ENCODE measurements at places on chromosomes 3 and 15.

- no peak for DNase-seq
Observed at GRCh38 chr3:170159459-170159858, 22.1 kb downstream of the PHC3 start.

DNA sequence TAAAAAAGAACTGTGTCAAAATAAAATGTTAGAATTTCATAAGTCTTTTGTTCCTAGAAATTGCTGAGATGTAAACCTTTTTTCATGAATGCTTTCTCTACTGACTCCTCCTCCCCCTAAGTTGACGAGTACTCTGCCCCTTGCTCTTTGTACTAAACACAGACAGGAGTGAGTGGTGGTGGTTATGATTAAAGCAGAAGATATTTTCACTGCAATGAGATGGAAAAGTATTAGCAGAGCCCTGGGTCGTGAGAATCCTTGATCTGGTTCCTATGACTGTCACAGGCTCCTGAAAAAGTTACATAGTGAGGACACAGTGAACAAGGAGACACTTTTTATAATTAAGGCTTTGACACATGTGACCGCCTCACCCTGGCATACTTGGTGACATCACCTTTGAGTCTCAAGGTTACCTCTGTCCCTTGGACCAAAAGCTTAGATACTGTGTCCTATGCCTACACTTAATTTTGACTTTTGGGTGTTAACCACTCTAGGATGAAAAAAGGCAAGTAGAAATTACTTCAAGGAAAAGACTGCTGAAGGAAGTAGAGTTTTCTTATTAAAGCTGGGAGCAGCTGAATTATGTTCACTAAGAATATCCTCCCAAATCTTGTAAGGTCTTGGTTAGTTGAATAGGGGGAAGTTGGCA, 130.4 kb upstream of the LYSMD4 start:
- DNase-seq, result no peak

DNA sequence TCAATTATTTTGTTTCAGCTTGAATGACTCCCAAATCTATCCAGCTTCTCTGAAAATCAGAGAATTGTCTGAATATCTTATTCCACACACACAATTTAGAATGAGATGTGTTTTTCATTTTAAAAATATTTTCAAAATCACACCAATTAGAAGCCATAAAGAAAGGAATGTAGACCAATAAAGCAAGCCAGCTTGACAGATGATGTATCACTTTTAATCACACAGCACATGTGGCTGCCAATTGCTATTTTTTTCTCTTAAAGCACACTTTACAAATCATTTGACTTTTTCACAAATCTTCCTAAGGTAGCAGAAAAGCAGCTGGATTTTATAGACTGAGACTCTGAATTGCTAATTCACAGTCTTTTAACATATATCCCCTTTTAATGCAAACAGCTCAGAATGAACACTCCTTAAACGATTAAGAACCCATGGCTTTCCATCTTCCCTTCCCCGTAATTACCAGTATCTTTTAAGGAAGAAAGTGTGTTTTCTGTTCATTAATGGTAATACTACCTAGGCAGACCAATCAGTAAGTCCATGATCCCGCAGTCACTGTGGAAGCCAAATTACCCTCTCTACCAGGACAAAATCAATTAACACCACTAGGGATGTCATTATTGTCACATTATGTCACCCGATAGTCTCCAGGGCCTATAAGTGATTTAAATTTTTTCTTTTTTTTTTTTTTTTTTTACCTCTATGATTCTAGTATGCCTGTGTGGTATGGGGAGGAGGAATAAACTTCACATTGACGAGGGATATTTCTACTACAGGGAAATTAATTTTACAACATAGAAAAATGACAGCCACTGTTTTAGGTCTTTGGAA, 250.0 kb upstream of the VEPH1 start:
- no peak for DNase-seq

GRCh38 chr3:6733699-6734394, 127.1 kb upstream of the GRM7 start:
- no peak for DNase-seq

DNA sequence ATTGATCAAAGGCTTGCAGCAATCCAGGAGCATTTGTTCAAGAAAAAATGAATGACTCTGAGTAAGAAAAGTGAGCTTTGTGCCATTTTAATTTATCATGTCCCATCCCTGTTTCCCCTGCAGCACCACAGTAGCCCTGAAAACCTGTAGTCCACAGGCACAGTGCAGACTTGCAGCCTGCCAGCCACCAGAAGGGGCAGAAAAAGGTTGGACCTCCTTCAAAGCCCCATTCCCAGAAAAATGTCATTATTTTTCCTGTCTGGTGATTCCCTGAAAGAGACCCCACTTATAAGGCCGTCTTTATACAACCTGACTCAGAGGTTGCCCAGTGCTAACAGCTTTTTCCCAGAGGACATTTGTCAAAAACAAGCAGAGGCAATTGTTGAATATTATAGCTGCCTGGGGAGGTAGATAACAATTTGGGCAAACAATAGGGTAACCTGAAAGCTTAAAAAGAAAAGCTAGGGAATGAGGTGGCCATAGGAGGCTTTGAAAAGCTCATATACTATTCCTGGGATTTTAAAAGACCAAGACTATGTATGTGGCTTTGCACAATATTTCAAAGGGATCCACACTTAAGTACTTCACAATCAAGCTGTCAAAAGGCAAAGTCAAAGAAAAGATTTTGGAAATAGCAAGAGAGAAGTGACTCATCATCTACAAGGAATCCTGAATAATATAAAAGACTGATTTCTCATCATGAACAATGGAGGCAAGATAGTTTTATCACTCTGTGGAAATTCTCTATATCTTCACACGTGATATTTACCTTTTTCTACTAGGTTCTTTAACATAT, 136.8 kb upstream of the PLXNA1 start:
- peak; percentile 24 for DNase-seq

- no peak for DNase-seq
Observed at GRCh38 chr3:115503394-115503793, 119.9 kb upstream of the GAP43 start.

DNA sequence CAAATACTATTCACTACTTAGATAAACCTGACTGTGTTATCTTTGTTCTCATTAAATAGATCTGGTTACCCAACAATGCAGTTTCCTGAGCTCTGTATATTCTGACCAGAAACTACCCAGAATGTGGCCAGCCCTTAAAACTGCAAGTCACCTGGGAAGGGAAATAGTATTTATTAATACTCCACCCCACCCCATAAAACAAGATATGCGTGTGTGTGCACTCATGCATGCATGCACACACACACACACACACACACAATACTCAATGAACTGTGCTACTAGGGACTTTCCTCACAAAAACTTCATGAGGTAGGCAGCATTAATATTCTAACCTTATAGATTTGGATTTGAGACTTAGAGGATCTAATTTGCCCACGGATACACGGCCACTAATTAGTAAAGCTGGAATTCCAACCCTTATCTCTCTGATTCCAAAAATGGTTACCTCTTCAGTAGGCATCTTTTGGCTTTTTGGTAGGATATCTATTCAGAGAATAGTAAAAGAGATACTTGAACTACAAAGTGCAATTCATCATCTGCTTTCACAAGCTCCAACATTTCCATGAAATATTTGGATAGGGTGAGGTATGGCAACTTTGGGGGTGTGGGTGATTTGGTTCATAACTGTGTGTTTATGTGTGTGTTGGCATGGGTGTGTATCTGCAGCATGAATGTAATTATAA, 197.0 kb upstream of the CFAP20DC start:
- DNase-seq, result no peak

- DNase-seq, result no peak
Observed at GRCh38 chr15:94033014-94033682, 198.2 kb upstream of the MCTP2 start.

GRCh38 chr3:4864503-4864902, 114.7 kb upstream of the BHLHE40 start:
- DNase-seq, result no peak

- peak; percentile 42 for DNase-seq
Observed at GRCh38 chr15:29141308-29142128, 128.1 kb downstream of the NSMCE3 start.

DNA sequence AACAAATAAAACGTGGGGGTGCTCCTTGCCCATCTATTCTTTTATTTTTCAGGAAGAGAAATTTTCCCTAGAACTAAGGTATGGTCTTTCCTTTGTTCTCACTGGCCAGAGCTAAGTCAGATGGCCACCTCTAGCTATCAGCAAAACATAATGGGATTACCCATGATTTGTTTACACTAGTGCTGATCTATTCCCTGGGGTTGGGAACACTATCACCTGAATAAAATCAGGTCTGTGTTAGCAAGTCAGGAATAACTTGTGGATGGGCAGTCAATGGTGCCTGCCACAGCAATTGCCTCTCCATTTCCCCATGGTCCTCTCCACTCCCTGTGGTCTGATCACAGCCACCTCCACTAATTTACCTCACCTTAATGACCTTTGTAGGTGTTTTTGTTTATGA, 181.7 kb upstream of the CADPS start:
- DNase-seq, result no peak

DNA sequence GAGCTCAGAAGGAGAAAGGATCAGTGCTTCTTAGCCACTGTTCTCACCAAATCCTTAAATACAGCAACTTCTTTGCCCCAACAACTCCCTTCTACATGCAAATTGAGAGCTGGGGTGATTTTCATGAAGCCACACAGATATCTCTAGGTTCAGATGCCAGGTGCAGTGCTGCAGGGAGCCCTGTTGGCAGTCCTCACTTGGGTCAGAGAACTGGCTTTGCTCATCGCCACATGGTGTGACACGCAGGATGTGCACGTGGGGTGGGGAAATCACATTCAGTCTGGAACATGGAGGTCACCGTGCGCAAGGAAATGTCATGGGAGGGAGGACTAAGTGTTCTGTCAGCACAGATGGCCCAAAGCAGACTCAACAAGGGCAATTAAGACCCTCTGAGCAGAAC, 103.8 kb downstream of the WDR76 start:
- DNase-seq, result no peak

DNA sequence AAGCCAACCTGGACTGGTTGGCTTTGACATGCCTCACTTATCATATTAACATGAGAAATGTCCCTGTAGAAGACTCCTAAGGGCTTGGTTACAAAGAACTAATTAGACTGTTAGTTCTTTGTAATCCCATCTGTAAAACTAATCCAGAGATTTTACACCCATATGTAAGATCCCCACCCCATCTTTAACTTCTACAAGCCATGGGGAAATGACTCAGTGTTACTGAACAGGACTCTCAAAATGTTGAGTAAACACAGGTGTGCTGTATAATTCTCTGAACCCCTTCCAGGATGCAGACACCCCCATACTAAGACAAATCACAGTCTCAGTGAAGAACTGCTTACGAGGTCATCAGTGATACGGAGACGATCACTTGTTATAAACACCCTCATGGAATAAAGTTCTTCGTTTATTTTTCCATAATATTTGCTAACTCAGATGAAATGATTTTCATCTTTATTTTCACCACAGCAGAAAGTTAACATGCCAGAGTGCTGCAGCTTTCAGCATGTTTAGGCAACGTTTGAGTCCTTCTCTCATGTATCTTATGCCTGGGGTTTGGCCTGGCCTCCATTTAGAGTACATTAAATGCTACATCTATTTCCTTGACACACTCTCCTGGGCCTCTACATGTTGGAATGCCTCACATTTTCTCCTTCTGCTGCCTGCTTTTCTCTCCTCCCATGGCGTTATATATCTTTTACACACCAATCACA, 55.3 kb upstream of the LEKR1 start:
- DNase-seq, result no peak

DNA sequence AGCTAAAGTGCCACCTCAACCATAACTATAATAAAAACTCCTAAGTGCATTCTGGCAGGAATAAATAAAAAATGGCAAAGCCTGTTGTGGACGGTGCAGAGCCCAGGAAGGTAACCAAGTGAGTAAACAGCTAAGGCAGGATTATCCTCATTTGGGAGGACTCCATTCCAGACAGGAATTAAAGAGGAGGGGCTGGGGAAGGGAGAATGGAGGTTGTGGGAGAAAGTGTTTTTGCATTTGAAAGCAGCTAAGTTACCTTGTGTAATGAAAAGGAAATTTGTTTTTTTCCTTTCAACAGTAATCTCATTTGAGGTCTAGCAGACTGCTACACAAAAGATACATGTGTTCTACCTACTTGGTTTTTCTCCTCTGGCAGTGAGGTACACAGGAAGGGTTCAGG, 248.5 kb downstream of the TIGIT start:
- DNase-seq, result no peak

DNA sequence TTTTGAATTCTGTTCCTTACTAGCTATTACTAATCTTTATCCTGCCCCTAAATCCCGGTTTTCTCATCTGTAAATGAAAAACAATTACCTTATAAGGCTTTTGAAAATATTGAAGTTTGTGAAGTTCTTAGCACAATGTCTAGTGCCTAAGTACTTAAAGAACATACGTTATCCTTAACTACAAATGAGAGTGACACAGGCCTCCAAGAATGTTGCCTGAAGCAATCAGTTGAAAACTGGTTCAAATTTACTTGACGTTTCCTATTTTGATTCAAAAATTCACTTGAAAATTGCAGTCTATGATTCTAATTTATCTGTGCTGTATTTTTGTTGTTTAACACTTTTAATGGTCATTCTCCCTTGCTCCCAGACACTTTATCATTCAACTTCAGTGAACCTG, 3.2 kb downstream of the SENP7 start:
- DNase-seq, result no peak

DNA sequence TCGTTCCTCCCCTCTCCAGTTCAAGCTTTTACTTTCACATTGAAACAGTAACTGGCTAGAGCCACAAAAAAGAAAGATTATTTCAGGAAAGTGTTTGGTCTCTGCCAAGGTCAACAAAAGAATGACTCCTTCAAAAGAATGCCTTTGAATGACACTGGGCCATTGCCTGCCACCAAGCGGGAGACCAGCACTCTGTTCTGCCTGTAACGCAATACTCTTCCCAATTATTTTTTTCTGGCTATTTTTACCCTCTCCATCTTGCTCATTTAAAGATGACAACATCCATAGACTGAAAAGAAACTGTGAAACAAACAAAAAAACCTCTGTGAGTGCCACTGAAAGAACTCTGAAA, 37.3 kb downstream of the EHHADH start:
- no peak for DNase-seq

DNA sequence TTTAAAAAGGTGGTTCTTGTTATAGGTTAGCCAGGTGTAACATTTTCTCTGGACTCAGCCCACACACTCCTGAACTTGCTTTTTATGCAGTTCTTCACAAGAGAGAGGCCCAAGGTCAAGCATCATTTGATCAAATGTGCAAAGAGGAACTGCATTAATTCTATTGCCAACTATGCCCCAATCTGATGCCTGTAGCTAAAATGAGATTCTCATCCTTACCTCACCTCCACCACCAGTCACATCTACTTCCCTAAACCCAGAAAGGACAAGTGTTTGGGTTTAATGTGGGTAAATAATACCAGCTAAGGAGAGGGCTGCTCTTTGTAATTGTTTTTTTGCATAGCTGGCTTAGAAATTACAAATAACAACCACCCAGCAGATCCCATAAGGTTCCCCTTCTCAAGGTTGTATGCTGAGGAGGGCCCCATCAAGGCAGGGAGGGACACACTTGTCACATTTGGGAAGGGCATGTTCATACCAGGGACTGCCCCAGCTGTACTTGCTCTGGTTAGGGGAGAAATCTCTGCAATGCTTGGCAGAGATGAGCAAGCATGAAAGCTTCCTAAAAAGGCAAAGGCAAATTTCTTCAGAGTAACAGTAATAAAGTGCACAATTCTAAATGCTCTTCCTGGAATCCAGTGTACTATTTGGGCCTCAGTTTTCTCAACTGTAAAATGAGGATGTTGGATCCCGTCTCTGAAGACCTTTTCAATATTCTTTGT, 76.2 kb downstream of the TGFBR2 start:
- no peak for DNase-seq

All from type B pancreatic cell (in vitro differentiated cells).